Fibroblast of upper back skin (primary cell): ENCODE measurements at places on chromosomes 2 and 18.

DNA sequence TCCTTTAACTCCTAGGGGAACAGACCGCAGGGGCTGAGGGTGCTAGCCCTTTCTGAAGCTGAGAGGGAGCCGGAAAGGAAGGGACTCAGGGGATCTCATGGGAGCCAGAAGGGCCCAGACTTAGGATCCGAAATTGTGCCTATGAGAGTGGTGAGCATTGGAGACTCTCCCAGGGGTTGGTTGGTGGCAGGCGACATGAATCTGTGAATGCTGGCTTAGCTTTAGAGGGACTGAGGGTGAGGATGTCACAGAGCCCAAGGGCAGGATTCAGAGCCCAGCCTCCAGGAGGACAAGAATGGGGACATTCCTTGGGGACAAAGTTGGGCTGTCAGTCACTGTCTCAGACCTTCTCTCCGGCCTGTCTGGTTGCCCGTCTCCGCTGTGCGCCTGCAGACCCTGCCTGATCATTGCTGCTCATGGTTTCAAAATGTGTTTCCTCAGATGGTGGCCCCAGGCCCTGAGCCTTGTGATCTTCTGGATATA is 17.5 kb downstream of the GNLY start:
- no peak for DNase-seq

DNA sequence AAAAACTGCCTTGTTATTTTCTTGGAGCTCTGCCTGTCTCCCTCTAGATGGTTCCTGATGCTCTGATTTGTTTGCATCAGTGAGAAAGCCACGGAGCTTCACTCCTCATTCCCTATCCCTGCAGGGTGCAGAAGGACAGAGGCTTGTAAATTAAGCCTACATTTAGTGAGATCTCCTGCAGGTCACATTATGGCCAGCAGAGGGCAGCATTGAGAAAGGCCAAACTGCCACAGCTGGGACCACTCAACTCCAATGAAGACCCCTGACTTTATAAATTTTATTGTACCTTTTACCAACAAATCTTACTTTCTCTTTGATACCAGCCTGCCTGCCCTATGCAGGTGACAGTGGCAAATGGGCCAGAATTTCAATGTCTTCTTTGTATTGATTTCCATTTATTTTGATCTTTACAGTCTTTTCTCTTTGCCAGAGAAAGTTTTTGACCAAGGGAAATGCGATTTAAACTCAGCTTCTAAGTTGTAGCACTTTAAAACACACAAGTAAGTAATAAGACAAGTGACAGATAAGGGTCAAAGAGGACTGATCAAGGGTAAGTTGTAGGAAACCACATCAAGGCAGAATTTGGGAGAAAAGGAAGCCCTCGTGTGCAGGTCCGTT is 1029.1 kb upstream of the KLHL29 start:
- DNase-seq, result peak; percentile 5

DNA sequence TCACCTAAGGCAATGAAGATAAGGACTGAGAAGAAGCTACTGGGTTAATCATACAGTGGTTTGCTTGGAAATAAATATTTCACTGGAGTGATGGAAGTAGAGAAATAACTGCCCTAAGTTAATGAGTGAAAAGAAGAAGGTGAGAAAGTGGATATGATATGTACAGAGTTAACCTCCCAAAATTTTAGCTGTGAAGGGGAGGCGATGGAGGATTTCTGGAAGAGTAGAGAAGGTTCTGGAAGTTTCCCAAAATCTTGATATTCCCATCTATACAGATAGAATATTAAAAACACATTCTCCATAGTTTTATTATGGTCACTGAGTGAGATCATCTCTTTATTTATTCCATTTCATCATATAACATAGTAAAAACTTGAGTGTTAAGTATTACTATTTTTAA is 296.6 kb upstream of the RGPD4 start:
- DNase-seq, result no peak

DNA sequence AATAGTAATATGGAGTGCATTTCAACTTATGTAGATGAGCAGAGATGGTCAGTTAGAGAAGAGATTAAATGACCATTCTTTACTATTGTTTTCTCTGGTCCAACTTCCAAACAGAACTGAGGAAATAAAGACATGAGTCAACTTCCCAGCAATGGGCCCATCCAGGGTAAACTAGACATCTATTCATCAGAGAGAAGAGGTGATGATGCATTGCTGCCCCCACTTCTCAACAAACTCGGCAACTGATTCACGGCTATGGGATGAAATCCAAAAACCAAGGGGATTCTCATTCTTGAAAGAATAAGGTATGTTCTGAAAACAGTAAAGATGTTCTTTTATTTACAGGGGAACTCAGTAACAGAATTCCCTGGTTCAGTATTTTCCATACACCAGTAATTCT is 190.7 kb downstream of the RDH14 start:
- DNase-seq, result peak; percentile 85

GRCh38 chr2:178796079-178796677 is 11.0 kb downstream of the TTN start:
- DNase-seq, result peak; percentile 55

- DNase-seq, result peak; percentile 82
Observed at GRCh38 chr2:149050188-149050587, 11.7 kb downstream of the LYPD6B start.

DNA sequence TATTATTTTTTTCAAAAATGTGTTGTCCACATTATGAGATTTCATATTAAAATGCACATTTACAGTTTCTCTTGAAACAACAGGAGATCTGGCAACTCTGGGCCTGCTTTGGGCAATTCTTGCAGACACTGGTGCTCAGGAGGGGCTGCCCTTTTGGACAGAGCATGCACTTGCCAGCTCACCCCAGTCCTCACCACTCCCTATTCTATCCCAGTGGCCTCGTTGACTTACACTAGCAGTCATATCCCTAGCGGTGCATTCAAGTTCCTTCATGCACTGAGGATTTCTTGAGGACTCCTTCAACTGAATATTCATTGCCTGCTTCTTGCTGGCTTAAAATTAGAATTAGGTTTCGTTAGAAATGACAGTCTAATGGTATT is 87.9 kb upstream of the FHL2 start:
- no peak for DNase-seq

DNA sequence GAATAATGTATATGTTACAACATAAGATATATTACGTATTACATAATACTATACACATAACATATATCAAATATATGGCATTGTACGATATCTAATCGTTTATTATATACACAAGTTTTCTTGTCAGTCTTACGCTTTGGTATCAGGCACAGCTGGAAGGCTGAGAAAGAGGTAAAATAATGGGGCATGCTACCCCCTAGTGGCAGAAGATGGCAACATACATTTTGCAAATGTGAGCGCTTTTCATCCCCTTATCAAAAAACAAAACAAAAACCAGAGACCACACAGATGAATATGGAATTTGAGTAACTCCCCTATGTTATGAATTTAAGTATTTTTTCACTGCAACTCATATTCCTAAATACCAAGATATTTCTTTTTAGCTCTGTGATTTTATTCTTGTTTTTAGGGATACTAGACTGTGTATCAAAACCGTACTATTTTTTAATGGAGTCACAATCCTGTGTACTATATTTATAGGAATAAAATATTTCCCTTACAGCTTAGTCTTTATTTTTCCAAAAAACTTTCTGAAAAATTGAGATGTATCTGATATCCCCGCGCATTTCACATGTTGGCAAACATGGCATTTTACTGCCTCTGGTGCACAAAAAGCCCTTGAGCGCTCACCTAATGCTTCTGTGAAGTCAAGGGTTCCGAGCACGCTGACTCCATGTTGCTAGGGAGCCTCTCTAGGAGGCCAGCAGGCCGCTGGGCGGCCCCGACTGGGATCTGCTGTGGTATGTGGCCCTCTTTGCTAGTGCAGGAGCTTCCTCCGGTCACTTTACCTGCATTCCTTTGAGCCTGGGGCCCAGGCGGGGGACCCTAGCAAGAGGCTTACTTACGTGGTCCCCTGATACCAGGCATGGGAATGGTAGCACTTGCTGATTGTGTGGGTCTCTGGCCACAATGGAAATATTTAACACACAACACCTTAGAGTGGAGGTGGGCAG is 62.5 kb downstream of the SLC4A3 start:
- peak; percentile 73 for DNase-seq

DNA sequence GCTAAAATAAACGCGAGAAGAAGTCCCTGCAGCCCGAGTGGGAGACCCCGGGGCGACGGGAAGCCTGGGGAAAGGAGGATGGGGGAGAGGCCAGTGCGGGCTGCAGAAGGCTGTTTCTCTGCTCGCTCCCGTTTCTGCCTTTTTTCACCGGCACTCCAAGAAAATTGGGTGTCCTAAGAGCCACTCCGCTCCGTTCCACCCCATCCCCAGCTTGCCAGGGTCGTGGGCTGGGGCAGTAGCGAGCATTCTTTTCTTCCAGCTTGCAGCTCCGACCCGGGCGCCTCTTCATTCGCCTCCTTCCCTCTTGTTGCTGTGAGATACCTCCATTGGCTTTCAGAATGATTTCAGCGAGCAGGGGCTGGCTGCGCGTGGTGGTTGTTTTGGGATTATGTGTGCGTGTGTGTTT is 1.1 kb downstream of the HOXD3 start:
- no peak for DNase-seq

DNA sequence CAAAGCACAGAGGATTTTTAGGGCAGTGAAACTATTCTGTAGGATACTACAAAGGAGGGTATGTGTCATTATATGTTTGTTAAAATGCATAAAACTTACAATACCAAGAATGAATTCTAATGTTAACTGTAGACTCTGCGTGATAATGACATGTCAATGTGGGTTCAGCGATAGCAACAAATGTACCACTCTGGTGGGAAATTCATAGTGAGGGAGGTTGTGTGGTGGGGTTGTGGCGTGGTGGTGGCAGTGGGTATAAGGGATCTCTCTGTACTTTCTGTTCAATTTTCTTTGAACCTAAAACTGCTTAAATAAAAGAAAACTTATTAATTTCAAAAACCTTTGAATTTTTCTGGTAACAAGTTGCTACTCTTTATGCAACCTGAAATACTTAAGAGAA is 99.3 kb upstream of the SLC38A11 start:
- no peak for DNase-seq

DNA sequence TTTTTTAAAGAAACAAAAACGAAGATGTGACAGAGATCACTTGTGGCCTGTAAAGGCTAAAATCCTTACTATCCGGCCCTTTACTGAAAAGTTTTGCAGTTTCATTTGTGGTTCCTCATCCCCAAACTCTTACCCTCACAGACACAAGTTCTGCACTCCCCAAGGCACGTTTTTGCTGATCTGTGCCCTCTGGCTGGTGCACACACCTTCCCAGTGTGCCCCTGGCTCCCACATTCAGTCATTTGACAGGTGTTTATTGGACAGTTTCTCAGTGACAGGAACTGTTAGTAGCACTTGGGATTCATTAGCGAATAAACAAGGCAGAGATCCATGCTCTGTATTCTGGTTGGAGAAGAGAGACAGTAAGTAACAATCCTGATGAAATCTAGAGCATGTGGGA is 22.8 kb downstream of the ZAP70 start:
- no peak for DNase-seq

- DNase-seq, result peak; percentile 58
Observed at GRCh38 chr18:5542515-5543035, 1.2 kb downstream of the EPB41L3 start.

DNA sequence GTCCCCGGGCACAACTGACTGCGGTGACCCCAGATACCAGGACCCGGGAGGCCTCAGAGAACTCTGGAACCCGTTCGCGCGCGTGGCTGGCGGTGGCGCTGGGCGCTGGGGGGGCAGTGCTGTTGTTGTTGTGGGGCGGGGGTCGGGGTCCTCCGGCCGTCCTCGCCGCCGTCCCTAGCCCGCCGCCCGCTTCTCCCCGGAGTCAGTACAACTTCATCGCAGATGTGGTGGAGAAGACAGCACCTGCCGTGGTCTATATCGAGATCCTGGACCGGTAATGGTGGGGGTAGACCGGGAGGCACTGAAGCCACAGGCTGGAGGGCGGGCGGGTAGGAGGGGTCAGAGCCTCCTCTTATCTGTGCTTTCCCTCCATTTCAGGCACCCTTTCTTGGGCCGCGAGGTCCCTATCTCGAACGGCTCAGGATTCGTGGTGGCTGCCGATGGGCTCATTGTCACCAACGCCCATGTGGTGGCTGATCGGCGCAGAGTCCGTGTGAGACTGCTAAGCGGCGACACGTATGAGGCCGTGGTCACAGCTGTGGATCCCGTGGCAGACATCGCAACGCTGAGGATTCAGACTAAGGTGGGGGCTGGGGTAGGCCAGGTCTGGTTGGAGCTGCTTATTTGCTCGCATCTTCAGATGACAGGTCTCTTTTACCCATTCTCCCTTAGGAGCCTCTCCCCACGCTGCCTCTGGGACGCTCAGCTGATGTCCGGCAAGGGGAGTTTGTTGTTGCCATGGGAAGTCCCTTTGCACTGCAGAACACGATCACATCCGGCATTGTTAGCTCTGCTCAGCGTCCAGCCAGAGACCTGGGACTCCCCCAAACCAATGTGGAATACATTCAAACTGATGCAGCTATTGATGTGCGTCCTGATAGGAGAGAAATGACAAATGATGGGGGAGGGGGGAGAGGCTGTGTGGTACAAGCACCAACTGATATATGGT is 780 bp downstream of the HTRA2 start:
- DNase-seq, result no peak

- peak; percentile 17 for DNase-seq
Observed at GRCh38 chr18:63505566-63506335, 29.0 kb downstream of the SERPINB5 start.

GRCh38 chr2:3244486-3244885 is 133.1 kb downstream of the EIPR1 start:
- no peak for DNase-seq

GRCh38 chr2:24919506-24920097 is 435 bp downstream of the ADCY3 start:
- DNase-seq, result no peak

DNA sequence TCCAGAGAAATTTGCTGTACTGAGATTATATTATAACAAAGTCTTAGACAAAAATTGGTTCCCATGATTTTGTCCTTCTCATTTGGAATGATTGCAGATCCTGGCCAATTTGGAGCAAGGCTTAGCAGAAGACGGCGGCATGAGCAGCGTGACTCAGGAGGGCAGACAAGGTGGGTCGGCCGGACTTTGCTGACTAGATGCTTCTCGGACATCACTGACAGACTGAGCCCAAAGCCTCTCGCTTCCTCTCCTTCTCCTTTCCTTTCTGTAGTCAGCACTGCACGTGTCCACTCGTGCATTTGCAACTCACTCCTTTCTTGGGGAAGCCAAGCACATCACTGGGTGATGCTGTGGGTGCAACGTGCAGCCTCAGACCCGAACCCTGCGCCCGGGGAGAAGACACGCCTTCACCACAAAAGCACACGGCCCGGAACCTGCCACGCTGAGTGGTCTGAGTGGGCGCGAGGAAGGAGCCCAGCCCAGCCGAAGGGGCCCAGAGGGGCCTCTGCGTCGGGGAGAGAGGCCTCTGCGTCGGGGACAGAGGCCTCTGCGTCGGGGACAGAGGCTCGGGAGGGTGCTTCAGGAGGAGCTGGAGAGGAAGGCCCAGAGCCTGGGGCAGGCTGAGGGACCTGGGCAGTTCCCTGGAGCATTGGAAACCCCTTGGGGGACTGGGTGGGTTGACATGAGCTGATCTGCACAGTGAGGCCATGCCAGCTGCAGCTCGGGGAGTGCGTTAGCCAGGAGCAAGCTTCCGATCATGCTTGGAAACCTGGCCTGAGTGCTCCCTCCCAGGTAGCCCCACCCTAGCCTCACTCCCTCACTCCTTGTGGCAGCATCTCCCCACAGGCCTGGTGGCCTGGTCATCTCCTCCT is 61.6 kb downstream of the ADI1 start:
- no peak for DNase-seq

- DNase-seq, result no peak
Observed at GRCh38 chr2:31811482-31811881, 199.3 kb downstream of the MEMO1 start.
